ENCODE measurements at places on chromosomes 12 and 14.

GRCh38 chr14:54902521-54903420 is at the start of gene GCH1:
Gene GCH1 (minus strand): TSS chr14:54902826. CDS start chr14:54902663, 163 bp downstream.
- DNase-seq: peak; percentile 69

DNA sequence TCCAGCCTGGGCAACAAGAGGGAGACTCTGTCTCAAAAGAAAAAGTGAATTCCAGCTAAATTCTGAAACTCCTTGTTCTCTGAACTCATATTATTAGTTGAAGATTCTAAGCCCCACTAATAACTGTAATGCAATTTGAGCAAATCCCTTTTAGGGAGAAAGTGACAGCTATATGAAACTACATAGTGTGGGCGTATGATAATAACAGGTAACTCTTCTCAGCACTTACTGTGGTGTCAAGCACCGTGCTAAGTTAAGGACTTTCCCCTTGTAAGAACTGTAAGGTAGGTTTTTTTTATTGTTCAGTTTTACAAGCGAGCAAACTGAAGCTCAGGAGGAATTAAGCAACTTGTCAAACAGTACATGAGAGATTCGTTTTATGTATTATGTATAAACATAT is 5.4 kb downstream of the ANKRD13A start:
- DNase-seq: no peak

- DNase-seq: no peak
Measured at GRCh38 chr14:101937926-101938767, 26.2 kb upstream of the DYNC1H1 start.

- no peak for DNase-seq
Measured at GRCh38 chr12:43951286-43951685, 115.4 kb downstream of the TMEM117 start.

DNA sequence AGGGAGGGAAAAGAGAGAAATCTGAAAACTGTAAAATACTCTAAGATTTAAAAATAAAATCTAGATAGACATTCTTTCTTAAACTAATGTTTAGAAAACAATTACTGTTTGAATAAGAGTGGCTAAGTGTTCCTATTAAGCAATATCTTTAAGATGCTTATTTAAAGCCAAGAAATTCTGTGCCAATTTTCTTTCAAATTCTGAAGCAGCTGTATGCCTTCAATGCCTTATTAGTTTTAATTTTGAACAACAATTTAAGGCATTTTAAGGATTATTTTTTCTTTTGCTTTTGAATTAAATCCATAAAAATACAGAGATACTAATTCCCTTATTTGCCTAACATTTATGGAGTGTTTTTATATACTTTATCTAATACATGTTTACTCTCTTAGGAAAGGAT is 50.3 kb upstream of the KITLG start:
- DNase-seq: no peak

DNA sequence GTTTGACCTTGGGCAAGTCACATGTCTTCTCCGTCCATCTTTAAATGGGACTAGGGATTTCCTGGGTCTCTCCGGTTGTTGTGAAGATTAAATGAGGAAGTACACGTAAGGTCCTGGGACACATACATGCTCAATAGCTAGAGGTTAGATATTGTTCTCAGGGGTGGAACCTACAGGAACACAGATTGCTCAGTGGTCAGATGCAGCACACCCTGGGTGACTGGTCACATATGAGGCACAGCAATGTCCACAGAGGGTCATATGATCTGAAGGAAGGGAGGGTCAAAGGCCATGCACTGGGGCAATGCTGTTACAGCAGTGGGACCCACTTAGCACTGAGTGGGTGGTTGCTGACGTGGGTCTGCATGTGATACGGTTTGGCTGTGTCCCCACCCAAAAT is 11.4 kb upstream of the SLC8B1 start:
- no peak for DNase-seq

- no peak for DNase-seq
Measured at GRCh38 chr14:101506211-101506925, 54.9 kb upstream of the DIO3 start.

DNA sequence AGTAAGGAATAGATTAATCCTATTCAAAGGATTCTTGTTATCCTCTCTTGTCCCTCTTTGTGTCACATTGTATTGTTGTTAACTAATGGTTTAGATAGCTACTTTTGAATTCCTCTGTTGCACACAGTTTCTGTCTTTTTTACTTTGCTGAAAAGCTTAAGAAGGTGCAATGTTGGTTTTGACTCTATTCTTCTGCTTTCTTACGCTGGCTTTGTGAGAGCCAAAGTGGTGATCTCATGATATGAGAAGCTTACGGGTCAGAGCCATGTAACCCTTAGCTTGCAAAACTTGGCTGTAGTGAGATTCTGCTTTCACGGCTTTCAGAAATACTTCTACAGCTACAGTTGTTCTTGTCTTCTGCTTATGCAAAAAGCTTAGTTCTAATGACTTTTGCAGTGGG is 239.7 kb downstream of the TRHDE start:
- DNase-seq: no peak

DNA sequence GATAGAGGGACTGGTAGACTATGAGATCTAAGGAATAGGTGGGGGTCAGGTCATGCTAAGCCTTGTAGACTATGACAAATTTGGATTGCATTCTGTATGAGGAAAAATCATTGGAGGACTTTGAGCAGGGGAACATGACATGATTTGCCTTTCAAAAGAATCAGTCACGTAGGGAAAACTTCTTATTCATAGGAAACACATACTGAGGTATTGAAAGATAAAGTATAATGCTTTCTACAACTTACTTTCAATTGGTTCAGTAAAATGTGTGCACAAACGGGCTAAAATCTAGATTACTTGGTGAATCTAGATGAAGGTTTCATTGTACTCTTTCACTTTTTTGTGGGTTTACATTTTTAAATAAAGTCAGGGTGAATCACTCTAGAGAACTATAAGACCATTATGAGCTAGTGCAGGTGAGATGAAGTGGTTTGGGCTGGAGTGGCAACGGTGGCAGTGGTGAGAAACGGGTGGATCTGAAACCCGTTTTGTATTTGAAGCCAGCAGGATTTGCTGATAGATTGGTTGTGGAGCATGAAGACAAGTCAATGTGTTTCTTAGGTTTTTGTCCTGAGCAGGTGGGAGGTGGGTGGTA is 6.7 kb downstream of the BBS10 start:
- DNase-seq: no peak
